CD4-positive, alpha-beta T cell (primary cell): ENCODE measurements at places on chromosomes 7 and 10.

DNA sequence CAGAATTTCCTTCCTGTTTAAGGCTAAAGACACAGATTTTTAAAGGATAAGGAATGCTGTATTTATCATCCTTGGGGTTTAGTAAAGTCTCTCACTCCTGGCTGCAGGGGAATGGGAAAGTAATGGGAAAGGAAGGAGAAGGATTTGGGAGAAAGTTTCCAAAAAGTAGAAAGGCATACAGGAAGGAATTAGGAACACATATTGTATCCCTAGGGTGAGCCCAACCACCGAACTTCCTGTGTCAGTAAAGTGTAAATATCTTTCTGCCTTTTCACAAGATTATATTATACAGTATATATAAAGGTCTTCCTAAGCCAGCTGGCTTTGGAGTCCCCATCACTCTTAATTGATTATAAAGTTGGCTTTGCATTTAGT, 12.0 kb upstream of the UBE2D1 start:
- DNase-seq, result no peak

- DNase-seq, result no peak
Observed at GRCh38 chr7:64618785-64619456, 47.0 kb upstream of the ZNF107 start.

DNA sequence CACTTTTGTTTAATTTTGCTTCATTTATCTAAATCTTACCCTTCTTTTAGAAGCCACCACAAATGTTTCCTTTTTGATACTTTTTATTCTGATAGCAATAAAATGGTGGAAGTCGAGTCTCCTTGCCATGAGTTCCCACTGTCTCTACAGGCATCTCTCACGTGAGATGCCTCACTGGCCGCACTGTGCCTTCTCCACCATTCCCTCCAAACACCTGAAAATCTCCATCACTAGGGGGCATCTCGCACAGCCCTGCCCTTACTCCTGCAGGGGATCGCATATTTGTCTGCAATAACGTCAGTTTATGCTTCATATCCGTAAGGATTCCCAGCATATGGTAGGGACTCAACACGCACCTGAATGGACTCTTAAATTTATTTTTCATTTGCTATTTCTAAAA, 56.3 kb upstream of the NCAPG2 start:
- peak; percentile 10 for DNase-seq

GRCh38 chr7:122893486-122893885, 7.2 kb upstream of the CADPS2 start:
- no peak for DNase-seq

GRCh38 chr10:65501259-65501658, 1424.6 kb upstream of the LRRTM3 start:
- DNase-seq, result no peak

DNA sequence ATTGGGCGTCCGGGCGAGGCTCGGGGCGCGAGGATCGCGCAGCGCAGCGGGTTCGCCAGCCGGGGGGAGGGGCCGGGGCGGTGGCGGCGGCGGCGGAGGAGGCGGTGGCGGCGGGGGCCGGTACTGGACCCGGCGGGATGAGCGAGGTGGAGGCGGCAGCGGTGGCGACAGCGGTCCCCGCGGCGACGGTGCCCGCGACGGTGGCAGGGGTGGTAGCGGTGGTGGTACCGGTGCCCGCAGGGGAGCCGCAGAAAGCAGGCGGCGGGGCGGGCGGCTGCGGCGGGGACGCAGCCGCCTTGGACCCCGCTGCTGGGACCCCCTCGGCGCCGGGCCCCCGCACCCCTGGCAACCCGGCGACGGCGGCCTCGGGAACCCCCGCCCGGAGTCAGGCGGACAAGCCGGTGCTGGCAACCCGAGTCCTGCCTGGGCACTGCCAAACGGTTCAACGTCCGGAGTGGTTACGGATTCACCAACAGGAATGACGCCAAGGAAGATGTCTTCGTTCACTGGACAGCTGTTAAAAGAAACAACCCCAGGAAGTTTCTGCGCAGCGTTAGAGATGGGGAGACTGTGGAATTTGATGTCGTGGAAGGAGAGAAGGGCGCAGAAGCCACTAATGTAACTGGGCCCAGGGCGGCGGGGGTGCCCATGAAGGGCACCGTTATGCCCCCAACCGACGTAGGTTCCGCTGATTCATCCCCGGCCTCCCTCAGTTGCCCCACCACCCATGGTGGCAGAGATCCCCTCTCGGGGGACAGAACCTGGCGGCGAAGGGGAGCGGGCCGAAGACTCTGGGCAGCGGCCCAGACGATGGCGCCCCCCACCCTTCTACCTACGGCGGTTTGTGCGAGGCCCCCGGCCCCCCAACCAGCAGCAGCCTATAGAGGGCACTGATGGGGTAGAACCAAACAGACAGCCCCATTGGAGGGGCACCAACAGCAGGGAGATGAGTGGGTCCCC, 100.3 kb upstream of the CPXM2 start:
- no peak for DNase-seq

DNA sequence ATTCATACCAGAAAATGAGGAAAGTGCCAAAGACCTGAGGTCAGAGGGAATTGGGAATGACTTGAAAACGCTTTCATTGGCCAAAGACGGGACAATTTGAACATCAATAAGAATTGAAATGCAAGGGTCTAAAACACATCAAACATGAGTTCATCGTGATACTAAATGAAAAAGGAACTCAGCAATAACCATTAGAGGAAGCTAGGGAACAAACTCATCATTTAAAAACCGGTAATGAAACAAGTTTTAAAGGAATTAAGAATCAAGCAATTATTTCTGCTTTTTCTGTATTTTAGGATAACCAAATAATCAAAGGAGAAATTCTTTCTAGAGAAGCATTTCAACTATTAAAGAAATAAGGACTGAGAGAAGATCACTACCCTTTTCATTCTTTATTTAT, 303.1 kb downstream of the ARHGAP12 start:
- no peak for DNase-seq

DNA sequence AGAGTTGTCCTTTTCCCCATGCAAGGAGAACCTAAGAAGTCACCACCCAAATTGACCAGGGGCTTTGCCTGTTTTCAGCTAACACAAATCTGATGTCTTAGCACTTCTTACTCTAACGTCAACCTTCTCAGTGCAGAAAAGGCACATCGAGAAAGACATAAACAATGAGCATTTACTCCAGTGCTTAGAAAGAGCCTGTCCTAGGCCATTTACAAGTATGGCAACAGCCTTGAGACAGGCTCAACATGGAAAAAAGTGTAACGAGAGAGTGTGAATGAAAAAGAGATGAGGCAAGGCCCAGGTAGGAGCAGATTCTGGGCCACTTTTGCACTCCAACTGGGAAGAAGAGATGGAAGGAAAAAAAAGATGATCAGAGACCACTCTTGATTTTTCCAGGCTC, 54.4 kb downstream of the CPED1 start:
- no peak for DNase-seq

GRCh38 chr7:112833082-112833481, 42.9 kb upstream of the TMEM168 start:
- no peak for DNase-seq

DNA sequence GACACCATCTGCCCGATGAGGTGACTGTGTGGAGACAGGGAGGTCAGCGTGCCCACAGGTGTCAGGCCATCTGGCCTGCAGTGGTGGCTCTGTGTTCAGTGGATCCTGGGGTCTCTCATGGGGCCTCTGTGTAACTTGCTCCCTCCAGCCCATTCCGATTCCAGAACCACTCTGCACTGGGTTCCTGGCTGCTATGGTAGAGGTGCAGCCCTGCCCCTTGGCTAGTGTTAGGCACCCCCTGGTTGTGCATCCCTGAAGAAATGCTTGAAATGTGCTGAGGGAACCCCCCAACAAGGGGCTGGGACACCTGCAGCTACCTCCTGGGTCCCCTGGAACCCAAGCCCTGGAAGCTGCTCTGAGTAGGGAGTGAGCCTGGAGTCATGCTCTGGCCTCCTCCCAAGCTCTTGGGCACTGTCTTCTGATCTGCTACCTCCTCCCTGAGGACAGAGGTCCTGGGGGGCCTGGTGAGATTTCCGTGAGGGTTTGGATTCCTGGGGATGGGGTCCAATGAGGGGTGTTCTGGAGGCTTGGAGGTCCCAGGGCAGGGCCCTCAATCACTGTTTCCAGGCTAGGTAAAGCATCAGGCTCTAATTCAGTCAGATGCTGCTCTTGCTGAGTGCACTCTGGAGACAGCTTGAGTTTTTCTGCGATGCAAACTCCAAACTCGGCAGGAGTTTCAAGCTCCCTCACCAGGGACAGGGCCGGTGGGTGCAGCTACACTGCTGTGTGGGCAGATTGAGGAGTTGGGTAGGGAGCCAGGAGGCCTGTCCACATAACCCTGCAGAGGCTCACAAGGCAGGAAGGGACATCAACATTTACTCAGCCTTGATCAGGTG, 27.7 kb downstream of the RAMP3 start:
- no peak for DNase-seq

DNA sequence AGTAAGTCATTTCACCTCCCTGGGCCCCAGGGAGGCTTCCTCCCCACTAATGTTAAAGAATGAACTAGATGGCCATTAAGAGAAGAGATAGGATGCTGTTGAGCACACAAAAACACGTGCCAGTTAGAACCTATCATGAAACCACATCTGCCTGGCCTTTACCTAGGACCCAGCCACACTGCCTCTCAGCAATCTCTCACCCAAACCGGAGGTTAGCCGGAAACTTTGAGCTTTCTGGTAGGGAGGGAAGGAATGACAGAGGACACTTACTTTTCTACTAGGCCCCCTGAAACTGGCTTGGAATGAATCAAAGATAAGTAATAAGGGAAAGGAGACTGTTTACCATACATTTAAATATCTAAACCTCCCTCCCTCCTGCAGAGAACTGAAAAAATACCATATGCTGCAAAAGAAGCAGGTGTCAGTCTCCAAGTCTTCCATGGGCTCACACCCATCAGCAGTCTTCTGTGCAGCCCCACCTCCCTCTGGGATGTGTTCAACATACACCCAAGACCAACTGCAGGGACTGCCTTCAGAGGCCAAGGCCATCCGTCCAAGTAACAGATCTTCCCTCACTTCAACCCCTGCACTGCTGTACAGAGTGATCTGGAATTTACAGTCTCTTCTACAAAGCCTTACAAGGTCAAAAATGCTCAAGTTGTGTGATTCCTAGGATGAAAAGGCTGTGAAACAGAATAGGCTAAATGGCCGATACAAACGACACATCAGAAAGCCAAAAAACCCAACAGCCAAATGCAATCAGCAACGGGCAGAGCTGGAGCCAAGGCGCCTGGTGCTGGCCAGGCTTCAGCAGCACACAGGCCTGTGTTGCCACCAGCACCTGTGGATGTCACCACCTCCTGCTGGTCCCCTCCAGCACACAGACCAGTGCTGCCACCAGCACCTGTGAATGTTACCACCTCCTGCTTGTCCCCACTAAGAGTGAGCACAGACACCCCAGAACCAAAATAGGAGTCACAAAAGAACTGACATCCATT, 42.4 kb downstream of the SORBS1 start:
- no peak for DNase-seq

DNA sequence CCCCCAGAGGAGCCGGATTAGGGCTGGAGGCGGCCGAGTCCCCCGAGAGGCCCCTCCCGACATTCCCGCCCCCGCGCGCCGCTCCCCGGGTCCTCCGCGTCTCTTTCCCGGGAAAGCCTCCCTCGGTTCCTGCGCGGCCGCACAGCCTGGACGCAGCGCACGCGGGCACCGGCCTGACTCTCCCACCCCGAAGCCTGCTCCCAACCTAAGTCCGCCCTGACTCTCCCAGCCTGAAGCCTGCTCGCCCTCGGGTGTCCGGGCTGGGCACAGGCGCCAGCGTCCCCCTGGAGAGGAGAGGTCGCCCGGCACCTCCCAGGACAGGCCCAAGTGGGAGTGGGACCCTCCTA, 441 bp upstream of the VENTX start:
- DNase-seq, result no peak

GRCh38 chr7:140972876-140973829, 41.6 kb downstream of the MRPS33 start:
- DNase-seq, result no peak

DNA sequence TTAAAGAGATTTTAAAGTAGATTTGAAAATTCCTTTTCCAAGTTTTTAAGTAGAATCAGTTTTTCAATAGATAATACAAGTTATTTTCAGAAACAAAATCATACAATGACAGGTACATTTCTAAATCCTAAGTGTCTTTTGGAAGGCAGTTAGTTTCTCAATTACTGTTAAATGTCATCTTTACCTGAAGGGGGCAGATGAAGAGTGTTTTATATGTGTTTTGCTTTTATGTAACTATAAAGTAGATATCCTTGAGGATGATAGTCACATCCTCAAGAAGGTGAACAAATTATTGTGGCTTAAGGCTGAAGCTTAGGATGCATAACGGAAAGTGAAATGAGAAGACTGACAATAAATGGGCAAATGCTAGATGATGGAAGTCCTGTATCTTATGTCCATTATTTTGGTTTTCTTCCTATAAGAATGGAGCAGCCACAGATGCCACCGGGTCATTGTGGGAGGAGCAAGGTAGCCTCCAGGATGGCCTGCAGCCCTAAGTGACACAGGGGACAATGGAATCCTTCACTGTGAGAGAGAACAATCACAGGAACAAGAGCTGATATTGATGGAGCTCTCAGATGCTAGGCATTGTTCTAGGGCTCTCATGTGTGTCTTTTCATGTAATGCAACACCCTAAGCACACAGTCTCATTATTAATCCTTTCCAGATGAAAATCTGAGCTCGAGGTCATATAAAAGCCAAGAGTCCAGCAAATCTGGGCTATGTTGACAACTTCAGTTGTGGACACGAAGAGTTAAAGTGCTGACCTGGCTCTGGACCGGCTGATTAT, 14.1 kb upstream of the MKX start:
- no peak for DNase-seq

DNA sequence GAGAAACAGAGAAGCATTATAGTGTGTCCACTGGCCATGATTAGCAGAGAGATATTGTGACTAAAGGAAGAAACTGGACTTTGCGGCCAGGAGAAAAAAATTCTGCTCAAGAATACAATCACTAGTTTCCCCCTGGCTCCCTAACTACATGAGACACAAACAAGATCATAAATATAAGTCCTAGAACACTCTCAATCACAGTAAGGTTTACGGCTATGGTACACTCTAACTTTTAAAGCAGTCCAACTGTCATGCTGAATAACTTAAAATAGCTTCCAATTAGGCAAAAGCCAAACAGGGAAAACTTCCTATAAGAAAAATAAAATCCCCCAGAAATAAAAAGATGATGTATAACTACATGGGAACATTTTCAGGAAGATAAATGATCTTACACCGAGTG, 132.1 kb downstream of the STRA8 start:
- DNase-seq, result no peak
